ENCODE measurements at places on chromosomes 11 and 22. TPM values are rescaled to one million over a fixed set of nuclear protein-coding genes. Genes with fewer than 3 reads are reported as not detected.

GRCh38 chr11:16846305-16846704 lies 107.9 kb downstream of the C11orf58 start:
- DNase-seq = no peak

DNA sequence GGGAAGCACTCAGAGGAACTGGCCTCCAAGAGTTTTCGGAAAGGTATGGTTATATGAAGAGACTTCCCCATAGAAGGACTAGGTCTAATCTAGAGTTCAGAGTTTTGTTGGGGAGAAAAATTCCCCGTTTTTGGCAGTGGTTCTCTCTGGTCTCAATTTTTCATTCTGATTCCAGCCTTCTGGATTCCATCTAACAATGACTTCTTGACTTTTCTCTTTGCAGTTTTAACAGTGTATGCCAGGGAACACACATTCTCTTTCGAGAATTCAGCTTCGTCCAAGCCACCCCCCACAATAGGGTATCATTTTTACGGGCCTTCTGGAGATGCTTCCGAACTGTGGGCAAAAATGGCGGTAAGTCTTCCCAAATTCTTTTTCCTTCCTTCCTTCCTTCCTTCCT lies 115.6 kb downstream of the CSTPP1 start:
- DNase-seq = no peak

GRCh38 chr22:50326225-50326955 lies 422 bp downstream of the DENND6B start:
- peak; percentile 32 for DNase-seq

GRCh38 chr11:108606070-108606469 lies 12.5 kb upstream of the EXPH5 start:
- DNase-seq = no peak

- peak; percentile 41 for DNase-seq
Observed at GRCh38 chr11:16111690-16112089, 244.7 kb downstream of the SOX6 start.

DNA sequence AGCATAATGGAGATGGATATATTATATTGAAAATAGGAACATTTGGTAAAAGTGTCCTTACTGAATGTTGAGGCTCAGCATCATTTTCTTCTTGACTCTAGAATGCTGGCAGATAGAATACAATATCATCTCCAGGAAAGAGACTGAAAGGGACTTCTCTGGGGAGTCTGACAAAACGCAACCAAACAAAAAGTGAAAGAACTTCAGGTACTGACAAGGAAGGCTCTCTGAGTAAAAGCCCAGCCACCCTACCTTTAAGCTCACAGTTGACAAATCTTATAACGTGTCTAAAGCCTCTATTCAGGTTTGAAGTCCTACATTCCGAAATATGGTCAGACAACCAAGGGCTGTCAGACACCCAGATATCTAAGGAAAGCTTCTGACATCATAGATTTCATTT lies 590.8 kb downstream of the SOX6 start:
- no peak for DNase-seq

DNA sequence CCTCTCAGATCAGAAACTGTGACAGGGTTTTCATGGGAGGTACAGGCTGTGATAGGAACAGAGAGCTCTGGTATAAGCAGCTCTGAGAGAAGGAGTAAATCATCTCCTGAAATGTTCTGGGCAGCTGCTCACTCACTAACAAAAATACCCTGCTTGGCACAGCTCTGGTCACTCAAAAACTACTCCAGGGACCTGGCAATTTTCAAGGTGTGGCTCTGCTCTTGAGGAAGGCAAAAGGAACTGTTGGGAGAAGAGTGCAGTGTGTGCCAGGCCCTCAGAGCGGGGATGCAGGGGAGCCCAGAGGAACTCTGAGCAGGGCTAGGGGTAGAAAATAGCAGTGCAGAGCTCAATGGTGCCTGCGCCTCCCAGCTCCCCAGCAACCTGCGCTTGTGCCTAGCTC lies 180.5 kb upstream of the ZBED5 start:
- DNase-seq = peak; percentile 37

- peak; percentile 77 for DNase-seq
Observed at GRCh38 chr22:27218012-27218920, 560.9 kb downstream of the MIAT start.

GRCh38 chr11:65183201-65183891 lies 1.6 kb downstream of the CAPN1 start:
- DNase-seq = peak; percentile 11

DNA sequence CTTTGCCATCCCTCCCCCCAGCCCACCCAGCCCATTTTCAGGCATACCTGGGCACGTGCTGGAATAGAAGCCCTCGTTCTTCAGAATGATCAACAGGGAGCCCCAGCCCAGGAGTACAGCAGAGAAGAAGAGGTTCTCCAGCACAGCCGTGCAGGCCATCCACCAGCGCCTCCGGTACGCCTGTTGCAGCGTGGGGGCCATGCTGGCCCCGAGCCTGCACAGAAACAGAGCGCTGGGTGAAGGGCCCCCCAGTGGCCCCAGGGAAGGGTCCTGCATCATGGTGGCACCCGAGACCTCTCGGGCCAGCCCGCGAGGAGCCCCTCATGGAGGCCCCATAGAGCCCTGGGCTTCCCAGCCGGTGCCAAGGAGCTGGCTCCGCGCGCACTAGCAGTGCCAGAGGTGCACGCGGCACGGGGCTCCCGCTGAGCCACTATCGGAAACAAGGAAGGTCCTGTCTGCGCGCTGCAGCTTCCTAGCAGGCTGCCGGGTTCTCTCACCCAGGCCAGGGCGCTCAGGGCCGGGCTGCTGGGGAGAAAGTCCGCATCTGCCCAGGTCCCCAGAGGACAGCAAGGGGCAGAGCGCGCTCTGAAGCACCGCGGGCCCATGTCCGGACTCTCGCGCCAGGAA lies 1.5 kb downstream of the SLC43A1 start:
- DNase-seq = peak; percentile 40

DNA sequence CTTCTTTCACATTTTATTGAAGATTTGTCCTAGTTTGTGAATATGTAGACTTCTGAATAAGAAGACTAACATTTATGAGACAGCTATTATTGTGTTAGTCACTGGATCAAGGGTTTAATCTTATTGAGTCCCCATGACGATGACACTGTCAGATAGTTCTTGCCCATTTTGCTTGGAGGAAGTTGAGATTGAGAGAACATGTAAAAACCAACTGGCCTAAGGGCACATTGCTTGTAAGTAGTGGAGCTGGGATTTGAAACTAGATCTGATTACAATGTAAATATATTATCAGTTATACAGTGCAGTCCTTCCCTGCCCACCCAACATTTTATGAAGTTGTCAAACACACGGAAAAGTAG lies 134.7 kb downstream of the HIPK3 start:
- no peak for DNase-seq

GRCh38 chr11:27558401-27558800 lies 51.8 kb upstream of the LIN7C start:
- DNase-seq = no peak

DNA sequence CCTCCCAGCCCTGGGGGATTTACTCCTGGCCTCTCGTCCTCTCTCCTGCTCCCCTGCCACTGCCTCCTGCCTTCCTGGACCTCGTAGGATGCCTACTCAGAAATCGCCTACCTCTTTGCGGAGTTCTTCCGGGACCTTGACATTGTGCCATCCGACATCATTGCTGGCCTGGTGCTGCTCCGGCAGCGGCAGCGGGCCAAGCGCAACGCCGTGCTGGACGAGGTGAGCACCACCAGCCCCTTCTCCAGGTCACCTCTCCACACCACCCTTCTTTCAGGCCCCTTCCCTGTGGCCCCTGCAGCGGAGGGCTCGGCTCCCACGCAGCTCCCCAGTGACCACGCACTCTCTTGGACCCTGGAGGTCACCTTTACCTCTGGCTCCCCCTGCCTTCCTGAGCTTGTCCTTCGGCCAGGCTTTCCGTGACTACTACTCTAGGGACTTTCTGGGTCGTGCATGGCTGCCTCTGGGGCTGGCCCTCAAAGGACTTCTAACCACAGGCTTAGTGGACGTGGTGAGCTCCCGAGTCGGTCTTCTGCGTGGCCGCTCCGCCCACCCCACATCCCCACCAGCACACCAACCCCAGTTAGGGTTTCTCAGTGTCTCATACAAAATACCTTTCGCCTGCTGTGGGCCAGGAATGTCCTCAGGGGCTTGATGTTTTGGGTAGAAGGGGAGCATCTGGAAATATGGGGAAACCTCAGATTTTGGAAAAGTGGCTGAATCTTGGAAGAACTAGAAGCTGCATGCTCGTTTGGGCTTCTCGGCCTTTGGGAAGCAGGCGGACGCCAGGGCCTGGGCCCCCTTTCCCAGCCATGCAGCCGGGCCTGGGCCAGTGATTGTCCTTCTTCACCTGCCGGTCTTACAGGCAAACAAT lies 24.1 kb upstream of the MYRF start:
- no peak for DNase-seq

- DNase-seq = no peak
Observed at GRCh38 chr22:45960477-45961386, 16.2 kb downstream of the WNT7B start.

GRCh38 chr11:92277871-92278270 lies 53.3 kb downstream of the FAT3 start:
- no peak for DNase-seq

- DNase-seq = peak; percentile 68
Observed at GRCh38 chr11:100922121-100922520, 207.5 kb downstream of the PGR start.

GRCh38 chr11:100925935-100926334 lies 203.7 kb downstream of the PGR start:
- DNase-seq = no peak

GRCh38 chr11:46248289-46249102 lies 29.0 kb upstream of the CREB3L1 start:
- no peak for DNase-seq

DNA sequence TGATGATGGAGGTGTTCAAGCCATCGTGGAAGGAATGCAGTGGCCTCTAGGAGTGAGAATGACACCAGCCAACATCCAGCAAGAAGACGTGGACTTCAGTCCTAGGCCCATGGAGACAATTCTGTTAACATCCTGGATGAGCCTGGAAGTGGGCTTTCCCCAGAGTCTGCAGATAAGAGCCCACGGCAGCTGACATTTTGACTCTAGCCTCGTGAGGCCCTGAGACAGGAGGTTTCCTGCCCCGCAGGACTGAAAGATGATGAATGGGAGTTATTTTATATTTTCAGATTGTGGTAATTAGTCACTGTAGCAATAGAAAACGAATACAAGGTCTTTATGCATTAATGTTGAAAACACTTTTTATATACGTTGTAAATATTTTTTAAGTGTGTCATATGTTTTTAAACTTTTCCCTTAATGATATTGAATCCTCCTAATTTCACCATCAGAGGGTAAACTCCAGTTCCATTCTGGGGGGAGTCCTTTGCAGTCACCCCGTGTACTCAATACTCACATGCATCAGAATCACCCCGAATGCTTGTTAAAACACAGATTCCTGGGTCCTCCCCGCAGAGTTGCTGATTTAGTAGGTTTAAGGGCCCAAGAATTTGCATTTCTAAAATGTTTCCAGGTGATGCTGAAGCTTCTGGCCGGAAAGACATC lies 570 bp upstream of the TPCN2 start:
- no peak for DNase-seq

DNA sequence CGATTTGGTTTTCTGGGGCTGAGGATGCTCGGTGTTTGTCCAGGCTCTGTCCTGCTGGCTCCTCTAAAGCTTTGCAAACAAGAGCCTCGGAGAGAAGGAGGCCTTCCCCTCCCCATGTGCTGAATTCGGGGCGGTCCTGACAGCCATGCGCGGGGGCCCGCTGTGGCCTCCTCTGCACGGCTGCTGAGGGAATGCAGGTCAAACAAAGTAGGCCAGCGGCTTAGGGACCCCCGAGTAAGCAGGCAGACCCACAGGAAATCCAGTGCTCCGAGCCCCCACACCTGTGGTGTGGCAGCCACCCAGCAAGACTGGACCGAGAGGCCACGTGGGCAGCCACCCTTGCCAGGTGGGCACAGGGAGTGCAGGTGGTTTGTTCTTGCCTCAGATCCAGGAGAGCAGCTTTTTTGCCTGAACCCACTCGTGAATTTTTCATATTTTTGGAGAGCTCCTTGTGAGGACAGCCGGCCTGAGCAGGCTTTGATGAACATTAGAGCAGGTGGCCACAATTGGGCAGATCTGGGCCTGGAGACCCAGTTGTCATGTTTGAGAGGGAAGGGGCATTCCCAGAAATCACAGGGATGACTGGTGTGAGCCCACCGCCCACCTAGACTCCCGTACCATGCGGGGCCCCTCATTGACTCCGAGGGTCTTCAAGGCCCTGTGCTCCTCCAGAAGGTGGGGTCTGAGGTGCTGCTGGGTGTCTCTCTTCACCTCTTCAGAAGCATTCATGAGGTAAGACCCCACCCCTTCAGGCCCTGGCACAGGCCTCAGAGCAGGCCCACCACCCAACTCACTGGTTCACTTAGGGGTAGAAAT lies 43.0 kb upstream of the KCNQ1OT1 start:
- no peak for DNase-seq

GRCh38 chr11:112697391-112698178 lies 263.6 kb upstream of the NCAM1 start:
- peak; percentile 92 for DNase-seq

GRCh38 chr11:82775736-82776346 lies 42.2 kb upstream of the FAM181B start:
- no peak for DNase-seq

DNA sequence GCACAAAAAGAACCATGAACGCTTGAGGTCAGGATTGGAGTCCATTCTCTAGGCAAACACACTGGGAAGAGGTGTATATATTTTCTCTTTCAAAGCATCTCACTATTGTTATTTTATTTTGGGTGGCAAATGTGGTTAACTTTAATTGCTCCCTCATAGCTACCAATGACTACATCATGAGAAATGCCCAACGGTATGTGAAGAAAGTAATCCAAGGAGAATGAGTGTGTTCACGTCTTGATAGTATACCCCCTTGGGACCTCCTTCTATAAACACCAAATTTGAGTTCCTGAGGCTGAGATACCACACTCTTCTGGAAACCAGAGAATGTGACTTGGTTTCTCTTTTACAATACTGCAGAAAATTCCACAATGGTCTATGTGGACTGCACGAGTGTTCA lies 15.8 kb downstream of the OR8D1 start:
- no peak for DNase-seq

DNA sequence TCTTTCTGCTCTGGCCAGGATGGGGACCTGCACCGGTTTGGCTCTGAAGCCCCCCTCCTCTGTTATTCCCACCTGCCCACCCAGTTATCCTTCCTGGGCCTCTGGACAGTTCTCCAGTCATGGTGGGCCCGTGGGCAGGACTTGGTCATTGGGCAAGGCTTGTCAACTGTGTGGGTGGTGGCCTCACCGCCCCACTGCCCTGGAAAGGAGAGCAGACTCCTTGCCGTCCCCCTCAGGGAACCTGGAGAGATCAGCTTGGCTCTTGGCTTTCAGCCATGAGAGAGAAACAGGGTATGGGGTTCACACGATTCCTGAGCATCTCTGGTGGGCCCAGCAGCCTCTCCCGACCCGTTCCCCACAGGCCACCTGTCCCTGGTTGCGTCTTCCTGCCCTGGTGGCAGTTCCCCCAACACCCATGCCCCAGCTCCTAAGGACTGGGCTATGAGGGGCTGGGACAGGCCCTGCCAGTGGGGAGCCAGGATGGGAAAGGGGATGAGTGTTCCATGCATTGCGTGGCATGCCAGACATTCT lies 92.3 kb downstream of the MORC2 start:
- no peak for DNase-seq

USP2 gene
- total RNA-seq = 39.2 TPM

MICALL1 gene
- total RNA-seq = 19.3 TPM

RCOR2 gene
- 3.0 TPM for total RNA-seq

OR52I2 gene
- total RNA-seq = not detected

KRTAP5-2 gene
- not detected for total RNA-seq

ANGPTL5 gene
- not detected for total RNA-seq

RHOD gene
- 14.4 TPM for total RNA-seq

FGF19 gene
- 1.8 TPM for total RNA-seq

KRTAP5-10 gene
- not detected for total RNA-seq

HOATZ gene
- total RNA-seq = not detected

RRP7A gene
- total RNA-seq = 21.0 TPM

MRGPRX3 gene
- 0.51 TPM for total RNA-seq

DAGLA gene
- total RNA-seq = 4.1 TPM
